Kidney epithelial cell (primary cell): ENCODE measurements at places on chromosomes 1 and 21. TPM values are rescaled to one million over a fixed set of nuclear protein-coding genes. Genes with fewer than 3 reads are reported as not detected.

The KCNA2 gene
- total RNA-seq, result not detected in 2 replicates

The AVPR1B gene
- total RNA-seq, result not detected in 2 replicates

The LENEP gene
- 1.6 TPM in 1 of 2 replicates, not detected in the other for total RNA-seq

The SPATC1L gene
- total RNA-seq, result 10.9 and 16.7 TPM in 2 replicates

The F13B gene
- total RNA-seq, result not detected in 2 replicates

The OR14K1 gene
- not detected in 2 replicates for total RNA-seq

The FNBP1L gene
- total RNA-seq, result 68.9 and 78.6 TPM in 2 replicates

The SMIM11 gene
- total RNA-seq, result 2.5 and 36.4 TPM in 2 replicates

The ASCL5 gene
- not detected in 2 replicates for total RNA-seq

The MAEL gene
- total RNA-seq, result 0.33 TPM in 1 of 2 replicates, not detected in the other

The ACTA1 gene
- 1.0 and 2.1 TPM in 2 replicates for total RNA-seq

- DNase-seq, result no peak
Measured at GRCh38 chr1:164742745-164743144, 183.8 kb downstream of the PBX1 start.

GRCh38 chr1:48676376-48676775 is 100.3 kb downstream of the BEND5 start:
- DNase-seq, result no peak

GRCh38 chr21:35208810-35209517 is 159.9 kb upstream of the RUNX1 start:
- DNase-seq, result no peak

GRCh38 chr1:216666441-216666840 is 56.8 kb downstream of the ESRRG start:
- no peak for DNase-seq

- no peak for DNase-seq
Measured at GRCh38 chr1:220113136-220113695, 19.3 kb downstream of the IARS2 start.

- no peak for DNase-seq
Measured at GRCh38 chr21:14888202-14888601, 176.6 kb downstream of the NRIP1 start.

- DNase-seq, result no peak
Measured at GRCh38 chr1:61654067-61654466, 70.9 kb downstream of the TM2D1 start.

DNA sequence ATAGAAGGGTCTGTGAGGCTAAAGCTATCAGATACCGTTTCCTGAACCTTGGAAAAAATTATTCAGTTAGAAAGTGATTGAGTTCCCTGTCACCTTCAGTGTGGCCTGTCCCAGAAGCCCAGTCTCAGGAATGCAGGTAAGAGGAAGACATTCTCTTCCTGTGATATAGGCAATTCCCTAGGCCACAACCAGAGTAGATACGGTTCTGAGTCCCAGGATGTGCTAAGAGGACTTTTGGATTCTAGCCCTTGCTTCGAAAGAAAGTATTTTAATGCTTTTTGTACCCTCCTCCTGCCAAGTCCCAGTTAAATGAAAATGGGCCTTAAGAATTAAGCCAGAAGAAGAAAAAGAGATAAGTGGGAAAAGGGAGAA is 313.5 kb upstream of the PLXNA2 start:
- DNase-seq, result no peak

DNA sequence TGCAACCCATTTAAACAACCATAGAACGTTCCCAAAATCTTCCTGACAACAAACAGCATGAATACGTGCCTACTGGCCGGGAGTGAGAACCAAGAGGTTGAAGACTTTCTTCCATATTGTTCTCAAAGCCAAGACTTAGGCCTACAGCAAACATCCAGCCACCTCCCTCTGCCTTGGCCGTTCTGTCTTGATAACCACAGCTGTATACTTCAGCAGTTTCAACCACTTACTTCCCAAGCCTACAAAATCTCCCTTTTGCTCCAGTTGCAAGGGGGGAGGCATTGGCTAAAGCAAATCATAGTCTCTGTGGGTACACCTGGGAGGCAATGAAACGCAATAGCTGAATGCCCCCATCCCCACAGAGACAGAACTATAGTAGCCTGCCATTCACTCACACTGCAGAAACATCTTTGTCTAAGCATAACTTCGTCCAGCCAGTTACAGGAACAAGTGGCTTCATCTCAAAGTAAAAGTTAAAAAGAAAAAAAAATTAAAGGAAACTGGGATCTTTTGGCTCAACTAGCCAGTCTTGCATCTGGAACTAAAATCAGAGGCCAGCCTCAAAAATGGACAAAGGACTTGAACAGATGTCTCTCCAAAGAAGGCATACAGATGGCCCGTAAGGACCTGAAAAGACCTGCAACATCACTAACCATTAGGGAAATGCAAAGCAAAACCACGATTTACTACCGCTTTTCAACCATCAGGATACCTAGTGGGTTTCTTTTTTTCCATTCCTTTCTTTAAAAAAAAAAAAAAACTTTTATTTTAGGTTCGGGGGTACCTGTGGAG is 186.0 kb downstream of the PSMG1 start:
- DNase-seq, result no peak

GRCh38 chr1:29195881-29196291 is 14.2 kb upstream of the SRSF4 start:
- DNase-seq, result no peak

DNA sequence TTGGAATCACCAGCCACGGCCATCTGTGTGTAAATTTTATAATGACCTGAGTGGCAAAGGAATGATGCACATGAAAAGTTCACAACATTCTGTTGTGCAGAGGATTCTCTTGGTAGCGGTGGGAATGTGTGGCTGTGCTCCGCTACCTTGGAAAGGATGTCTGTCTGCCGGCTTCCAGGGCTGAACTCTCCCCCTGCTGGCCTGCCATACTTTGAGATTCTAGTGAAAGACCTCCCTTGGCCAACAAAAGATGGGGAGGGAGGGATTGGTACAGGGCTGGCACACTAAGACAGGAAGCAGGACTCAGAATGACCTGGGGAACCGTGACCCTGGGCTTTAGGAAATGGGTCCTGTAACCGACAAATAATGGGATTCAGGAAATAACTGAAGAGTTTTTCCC is 194.5 kb upstream of the PLD5 start:
- DNase-seq, result no peak

GRCh38 chr1:185849014-185849413 is 114.8 kb downstream of the HMCN1 start:
- no peak for DNase-seq

DNA sequence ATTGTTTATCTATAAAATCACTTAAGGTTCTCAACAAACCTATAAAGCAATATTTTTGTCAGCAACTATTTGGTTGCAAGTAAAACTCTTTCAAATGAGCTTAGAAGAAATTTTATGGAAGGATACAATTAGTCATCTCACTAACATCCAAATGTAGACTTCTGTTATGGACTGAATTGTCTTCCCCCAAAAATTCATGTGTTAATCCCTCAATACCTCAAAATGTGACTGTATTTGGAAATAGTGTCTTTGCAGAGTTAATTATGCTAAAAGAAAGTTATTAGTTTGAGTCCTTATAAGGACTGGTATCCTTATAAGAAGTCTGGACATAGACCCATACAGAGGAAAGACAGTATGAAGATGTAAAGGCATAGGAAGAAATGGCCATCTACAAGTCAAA is 357.8 kb upstream of the PRMT6 start:
- no peak for DNase-seq

GRCh38 chr21:42202321-42202720 is 16.6 kb upstream of the ABCG1 start:
- no peak for DNase-seq

DNA sequence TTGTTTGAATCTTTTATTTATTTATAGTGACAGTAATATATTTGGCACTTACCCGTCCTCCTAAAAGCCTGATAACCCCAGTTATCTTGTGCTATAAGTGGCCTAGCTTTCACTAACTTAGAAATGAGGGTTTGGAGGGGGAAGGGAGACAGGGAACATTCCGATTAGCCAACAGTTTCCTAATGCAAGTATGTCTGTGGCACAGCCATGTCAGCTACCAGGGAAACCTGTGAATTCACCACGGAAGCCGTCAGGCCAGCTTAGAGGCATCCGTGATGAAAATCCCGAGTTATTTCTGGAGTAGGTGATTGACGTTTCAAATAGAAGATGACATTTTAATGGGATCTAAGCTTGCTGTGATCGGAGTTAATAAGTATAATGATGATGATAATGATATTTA is 39.4 kb upstream of the BCL10 start:
- DNase-seq, result no peak

GRCh38 chr1:77556045-77556444 is 126.4 kb downstream of the ZZZ3 start:
- no peak for DNase-seq

DNA sequence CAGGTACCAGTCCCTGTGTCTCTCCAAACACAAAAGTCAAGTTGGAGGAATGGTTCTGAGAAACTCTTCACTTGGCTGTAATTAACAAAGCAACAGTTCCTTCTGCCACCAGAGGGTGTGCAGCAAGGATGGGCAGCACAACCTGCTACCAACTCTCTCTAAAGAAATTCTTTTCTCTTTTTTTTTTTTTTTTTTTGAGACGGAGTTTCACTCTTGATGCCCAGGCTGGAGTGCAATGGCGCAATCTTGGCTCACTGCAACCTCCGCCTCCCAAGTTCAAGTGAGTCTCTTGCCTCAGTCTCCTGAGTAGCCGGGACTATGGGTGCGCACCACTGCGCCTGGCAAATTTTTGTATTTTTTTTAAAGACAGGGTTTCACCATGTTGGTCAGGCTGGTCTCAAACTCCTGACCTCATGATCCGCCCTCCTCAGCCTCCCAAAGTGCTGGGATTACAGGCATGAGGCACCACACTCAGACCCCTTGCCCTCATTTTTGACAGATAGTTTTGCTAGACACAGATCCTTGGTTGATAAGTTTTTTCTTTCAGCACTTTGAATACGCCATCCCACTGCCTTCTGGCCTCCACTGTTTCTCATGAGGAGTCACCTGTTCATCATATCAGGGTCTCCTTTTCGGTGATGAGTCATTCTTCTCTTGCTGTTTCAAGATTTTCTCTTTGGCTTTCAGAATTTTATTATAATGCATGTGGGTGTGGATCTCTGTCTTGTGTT is 12.1 kb upstream of the DEGS1 start:
- DNase-seq, result no peak
